ENCODE measurements at places on chromosomes 16 and 17.
A peak's percentile ranks its signal among the peaks of the same experiment; 100 is the strongest.

DNA sequence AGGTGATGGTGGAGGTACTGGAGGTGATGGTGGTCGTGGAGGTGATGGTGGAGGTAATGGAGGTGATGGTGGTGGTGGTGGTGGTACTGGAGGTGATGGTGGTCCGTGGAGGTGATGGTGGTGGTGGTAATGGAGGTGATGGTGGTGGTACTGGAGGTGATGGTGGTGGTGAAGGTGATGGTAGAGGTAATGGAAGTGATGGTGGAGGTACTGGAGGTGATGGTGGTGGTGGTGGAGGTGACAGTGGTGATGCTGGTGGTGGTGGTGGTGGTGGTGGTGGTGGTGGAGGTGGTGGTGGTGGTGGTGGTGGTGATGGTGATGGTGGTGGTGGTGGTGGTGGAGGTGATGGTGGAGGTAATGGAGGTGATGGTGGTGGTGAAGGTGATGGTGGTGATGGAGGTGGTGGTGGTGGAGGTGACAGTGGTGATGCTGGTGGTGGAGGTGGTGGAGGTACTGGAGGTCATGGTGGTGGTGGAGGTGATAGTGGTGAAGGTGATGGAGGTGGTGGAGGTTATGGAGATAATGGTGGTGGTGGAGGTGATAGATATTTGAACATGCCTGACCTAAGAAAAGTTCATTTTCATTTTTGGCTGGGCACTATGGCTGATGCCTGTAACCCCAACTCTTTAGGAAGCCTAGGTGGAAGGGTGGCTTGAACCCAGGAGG lies 55.0 kb downstream of the RNF213 start:
- no peak for DNase-seq

GRCh38 chr17:40129498-40129897 lies 7.7 kb downstream of the MSL1 start:
- no peak for DNase-seq

DNA sequence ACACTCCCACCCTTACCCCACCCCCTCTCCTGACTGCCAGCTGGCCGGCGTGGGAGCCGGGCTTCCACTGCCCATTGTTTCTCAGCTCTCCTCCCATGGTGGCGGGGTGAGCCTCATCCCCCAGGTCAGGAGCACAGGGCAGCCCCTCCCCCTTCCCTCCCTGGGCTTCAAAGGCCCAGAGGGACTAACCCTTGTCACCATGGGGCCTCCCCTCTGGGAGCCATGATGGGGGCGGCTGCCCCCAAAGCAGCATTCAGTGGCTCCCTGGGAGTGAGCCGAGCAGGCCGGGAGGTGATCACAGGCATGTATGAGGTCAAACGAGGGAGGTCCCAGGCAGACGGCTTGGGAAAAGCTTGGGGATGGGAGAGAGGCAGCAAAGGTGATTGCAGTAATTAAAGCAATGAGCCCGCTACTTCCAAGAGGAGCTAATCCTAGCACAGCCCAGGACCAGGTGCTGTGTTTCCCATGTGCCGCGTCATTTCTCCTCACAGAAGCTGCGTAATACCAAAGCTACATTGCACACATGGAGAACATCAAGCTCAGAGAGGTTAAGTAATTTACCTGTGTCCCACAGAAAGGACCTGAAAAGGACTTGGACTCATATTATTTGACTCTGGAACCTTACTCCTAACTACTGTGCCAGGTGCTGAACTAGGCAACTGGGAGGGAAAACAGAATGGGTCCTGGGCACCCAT lies 24.5 kb downstream of the CDK5RAP3 start:
- peak; percentile 67 for DNase-seq

DNA sequence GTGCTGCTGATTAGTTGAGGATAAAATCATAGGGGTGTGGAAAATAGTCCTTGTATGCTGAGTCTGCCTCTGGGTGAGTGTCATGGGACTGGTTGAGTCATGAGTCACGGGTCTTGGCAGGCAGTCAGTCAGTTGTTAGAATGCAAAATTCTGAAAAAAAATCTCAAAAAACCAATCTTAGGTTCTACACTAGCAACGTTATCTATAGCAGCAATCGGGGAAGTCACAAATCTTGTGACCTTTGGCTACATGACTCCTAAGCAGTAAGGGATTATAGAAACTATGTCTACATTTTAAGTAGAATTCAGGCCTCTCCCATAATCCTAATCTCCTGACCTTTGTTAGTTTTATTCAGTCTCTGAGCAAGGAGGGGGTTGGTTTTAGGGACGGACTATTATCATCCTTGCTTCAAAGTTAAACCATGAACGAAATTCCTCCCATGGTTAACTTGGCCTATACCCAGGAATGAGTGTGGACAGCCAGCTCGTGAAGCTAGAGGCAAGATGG lies 18.0 kb upstream of the PMFBP1 start:
- no peak for DNase-seq

DNA sequence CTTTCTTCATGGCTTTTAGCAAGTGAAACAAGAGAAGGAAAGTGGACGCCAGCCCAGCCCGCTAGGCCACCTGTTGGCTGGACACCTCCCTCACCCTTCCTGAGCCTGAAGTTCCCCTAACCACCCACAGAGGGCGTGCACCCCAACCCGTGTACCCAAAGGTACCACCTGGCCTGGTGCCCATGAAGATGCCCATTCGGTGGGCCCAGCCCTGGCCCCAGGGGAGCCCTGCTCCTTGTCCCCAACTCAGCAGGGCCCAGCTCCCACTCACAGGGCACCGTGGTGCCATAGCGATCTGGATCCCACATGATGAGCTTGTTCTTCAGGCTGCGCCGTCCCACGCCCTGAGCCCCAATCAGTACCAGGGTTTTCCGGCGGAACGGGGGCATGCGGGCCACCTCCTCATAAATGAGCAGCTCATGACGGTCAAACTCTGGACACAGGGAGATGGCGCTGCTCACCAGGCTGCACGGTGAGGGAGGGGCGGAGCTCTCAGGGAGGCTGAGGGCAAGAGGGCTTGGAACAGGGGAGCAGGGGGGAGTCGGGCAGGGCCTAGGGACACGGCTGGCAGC lies 26.8 kb downstream of the MPP2 start:
- peak; percentile 80 for DNase-seq

GRCh38 chr16:81505011-81505661 lies 60.5 kb downstream of the CMIP start:
- DNase-seq = no peak

DNA sequence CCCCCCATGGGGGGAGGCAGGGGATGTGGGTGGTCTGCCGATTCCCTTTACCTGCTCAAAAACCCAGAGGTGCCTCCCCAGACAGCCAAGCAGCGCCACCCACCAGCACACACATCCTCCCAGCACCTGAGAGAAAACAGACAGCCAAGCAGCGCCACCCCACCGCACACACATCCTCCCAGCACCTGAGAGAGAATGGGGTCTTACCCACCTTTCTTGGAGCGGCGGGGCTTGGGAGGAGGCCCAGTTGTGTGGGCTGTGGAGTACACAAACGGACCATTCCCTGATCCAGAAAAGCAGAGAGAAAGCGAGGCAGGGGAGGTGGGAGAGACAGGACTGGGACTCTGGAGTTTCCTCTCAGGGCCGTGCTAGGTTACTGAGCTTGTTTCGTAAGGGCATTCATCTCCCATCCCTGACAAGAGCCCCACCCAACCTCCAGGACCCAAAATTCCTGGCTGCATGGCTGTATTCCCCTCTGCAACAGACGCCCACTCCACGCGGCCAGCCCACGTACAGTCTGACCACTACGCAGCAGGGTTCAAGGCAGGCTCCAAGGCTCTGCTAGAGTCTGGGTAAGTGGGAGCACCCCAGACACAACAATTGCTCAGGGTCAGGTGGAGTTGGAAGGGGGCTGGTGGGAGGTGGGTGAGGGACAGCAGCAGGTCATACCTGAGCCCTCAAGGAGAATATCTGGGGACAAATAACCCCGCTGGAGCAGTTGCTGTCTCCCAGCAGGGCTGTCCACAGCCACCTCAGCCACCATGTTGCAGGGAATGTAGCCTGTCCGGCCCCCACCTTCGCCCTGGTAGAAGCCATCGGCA lies 22.3 kb downstream of the TSPOAP1 start:
- DNase-seq = peak; percentile 39

- no peak for DNase-seq
These were observed 1.1 kb upstream of the ALOX12 start for GRCh38 chr17:6994666-6995256.

DNA sequence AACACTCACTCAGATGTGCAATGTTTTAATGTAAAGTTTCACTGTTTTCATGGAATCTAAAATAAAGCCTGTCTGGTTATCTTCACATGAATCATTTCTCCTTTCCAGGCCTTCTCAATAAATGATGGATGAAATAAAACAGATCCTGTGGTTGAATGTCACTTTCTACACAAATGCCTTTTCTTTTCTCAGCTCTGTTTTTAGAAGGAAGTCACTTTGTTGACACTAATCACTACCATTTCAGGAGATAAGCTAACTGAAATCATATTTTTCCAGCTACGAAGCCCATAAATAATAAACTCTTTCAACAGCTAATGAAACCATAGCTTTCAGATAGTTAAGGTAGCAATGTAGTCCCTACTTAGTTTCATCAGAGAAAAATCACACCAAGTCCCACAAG lies 17.9 kb downstream of the NME2 start:
- DNase-seq = no peak

DNA sequence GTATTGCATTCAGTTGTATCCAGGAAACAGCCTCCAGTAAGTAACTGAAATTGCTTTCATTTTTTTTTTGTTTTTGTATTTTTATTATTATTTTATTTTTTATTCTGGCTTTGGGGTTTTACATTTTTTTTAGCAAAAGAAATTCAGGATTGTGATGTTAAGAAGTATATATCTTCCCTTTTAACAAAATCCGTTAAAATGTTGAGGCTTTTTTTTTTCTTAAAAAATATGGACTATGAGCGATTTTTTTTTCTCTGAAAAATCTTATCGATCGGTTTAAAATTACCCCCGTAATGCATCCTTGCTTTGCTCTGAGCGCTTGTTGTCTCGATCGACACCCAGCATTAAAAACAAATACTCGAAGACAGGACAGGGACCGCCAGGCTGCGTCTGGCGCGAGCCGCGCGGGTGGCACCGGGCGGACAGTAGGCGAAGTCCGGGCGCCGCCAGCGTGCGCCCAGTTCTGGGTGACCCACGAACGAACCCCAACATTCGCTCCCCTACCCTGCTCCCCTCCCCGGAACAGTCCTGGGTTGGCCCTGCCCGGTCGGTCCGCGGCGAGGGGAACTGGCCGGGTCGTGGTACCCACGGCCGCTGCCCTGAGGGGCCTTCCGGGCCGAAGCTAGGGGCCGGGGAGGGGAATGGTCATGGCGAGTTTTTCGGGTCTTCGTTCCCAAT lies 482 bp downstream of the BAHCC1 start:
- no peak for DNase-seq

- no peak for DNase-seq
These were observed 260.2 kb downstream of the HS3ST4 start for GRCh38 chr16:25951999-25952398.

- DNase-seq = no peak
These were observed 36.4 kb downstream of the HSD17B2 start for GRCh38 chr16:82071421-82071820.

GRCh38 chr17:6162892-6163291 lies 92.7 kb downstream of the WSCD1 start:
- peak; percentile 50 for DNase-seq

DNA sequence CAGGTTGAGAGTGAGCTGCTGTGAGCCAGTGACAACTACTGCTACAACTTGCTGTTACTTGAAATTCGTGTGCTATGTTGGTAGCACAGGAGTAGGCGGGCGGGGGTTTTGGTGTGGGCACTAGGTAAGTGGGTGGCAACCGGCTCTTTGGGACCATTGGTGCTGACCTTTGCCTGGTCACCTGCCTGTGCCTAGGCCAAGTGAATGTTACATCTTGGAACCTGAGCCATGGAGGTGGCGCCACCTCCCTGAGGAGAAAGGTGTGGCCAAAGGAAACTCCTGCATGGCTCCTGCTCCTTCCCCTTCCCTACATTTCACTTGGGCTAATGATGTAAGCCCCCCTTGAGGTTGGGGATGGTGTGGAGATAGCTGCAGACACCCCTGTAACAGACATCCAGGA lies 25.4 kb upstream of the ARHGAP23 start:
- peak; percentile 68 for DNase-seq

DNA sequence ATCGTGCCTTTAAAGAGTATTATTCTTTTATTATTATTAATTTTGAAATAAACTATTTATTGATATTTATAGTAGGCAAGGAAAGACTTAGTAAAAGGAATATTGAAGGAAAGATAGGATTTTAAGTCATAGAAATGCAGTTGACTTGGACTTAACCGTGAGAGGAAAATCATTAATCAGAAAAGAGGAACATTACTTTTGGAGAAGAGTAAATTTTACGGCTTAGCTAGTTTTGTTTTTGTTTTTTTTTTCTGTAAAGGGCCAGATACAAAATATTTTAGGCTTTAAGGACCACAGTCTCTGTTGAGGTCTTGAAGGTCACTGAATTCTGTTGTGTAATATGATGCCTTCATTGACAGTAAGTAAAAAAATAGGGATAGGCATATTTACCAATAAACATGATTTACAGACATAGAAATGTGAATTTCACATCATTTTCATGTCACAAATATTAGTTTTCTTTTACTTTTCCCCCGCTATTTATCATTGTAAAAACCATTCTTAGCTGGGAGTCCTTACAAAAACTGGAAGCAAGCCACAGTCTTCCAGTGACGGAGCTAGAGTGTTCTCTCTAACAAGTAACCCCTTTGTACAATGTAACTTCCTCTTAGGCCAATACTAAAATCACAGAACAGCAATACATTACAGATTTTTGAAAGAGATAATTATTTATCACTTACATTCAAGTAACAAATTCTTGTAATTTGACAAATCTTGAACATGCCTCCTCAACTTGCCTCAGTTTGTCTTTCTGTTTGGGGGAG lies 2.3 kb upstream of the KCNJ16 start:
- no peak for DNase-seq

DNA sequence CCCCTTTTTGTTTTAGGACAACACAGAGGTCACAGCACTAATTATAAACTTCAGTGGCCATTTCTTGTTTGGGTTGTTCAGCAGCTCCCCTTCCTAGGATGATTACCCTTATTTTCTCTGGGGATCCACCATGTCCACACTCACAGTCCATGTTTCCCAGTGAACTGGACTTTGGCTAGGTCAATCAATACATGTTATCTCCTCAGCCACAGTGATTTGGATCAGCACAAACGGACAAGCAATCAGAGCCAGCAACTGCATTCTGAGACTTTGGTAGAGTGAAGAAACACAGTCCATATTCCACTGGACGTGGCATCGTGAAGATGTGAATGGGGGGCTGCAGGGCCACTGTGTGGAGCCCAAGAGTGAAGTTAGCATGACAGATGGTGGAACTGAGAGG lies 4.6 kb downstream of the TMEM220 start:
- DNase-seq = no peak

DNA sequence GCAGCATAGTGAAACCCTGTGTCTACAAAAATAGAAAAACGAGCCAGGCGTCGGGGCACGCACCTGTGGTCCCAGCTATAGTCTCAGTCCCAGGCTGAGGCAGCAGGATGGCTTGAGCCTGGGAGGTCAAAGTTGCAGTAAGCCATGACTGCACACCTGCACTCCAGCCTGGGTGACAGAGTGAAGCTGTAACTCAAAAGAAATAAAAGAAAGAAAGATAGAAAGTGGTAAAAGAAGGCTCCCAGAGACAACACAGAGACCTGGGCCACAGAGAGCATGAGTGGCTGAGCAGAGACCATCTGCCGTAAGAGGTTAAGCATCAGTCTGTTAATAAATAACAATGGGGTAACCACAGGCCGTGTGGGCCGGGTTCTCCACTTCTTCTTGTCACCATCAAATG lies 15.3 kb upstream of the HEXD start:
- DNase-seq = no peak

GRCh38 chr17:1379208-1379929 lies 20.7 kb downstream of the YWHAE start:
- DNase-seq = no peak

GRCh38 chr16:66844342-66845079 lies at the start of gene CA7:
TSS of gene CA7 (plus strand) at chr16:66844414. CDS start at chr16:66844488, 74 bp downstream.
- DNase-seq = no peak
